ENCODE measurements at places on chromosomes 4 and X.
A peak's percentile ranks its signal among the peaks of the same experiment; 100 is the strongest.

DNA sequence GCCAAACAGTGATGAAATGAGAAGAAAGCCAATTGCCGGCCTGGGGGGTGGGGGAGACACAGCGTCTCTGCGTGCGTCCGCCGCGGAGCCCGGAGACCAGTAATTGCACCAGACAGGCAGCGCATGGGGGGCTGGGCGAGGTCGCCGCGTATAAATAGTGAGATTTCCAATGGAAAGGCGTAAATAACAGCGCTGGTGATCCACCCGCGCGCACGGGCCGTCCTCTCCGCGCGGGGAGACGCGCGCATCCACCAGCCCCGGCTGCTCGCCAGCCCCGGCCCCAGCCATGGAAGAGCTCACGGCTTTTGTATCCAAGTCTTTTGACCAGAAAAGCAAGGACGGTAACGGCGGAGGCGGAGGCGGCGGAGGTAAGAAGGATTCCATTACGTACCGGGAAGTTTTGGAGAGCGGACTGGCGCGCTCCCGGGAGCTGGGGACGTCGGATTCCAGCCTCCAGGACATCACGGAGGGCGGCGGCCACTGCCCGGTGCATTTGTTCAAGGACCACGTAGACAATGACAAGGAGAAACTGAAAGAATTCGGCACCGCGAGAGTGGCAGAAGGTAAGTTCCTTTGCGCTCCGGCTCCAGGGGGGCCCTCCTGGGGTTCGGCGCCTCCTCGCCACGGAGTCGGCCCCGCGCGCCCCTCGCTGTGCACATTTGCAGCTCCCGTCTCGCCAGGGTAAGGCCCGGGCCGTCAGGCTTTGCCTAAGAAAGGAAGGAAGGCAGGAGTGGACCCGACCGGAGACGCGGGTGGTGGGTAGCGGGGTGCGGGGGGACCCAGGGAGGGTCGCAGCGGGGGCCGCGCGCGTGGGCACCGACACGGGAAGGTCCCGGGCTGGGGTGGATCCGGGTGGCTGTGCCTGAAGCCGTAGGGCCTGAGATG lies at the start of gene SHOX:
SHOX (plus strand) TSS at position 180 of the 885 bp plus-strand sequence; CDS start at position 287, 107 bp downstream.
- no peak for DNase-seq

GRCh38 chr4:149409555-149409962 lies 406.1 kb downstream of the IQCM start:
- DNase-seq, result no peak

DNA sequence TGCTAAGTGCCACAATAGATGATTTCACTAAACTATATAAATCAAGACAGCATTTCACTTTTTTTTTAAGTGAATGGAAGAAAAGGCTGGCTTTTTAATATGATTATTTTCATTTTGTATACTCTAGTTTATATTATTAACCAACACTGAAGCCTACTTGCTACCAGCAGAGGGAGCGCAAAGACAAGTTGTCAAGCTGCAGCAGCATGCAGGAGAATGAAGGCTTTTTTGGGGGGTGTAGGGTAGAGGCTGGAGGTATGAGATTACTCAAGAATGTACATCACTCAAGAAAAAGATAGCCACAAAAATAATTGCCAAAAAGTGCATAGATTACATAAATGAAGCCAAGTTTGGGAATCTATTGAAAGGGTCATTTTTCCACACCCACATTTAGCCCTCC lies 519.5 kb downstream of the FGF13 start:
- DNase-seq, result no peak

DNA sequence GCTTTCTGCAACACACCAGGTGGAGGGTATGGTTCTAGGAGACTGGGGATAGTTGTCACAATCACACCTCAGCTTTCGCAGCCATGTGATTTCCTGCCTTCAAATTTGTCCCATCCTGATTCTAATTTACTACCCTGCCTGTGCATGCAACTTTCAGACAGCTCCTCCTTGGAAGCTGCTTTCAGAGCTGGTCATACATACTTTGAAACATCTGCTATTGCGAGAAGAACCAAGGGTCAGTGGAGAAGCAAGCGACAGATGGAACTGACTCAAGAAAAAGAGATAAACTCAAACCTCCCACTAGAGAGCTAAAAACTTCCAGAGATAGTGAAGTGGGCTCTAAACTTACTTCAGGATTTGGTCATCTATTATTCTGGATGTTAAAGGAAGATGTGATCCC lies 381.7 kb upstream of the FGF13 start:
- no peak for DNase-seq

DNA sequence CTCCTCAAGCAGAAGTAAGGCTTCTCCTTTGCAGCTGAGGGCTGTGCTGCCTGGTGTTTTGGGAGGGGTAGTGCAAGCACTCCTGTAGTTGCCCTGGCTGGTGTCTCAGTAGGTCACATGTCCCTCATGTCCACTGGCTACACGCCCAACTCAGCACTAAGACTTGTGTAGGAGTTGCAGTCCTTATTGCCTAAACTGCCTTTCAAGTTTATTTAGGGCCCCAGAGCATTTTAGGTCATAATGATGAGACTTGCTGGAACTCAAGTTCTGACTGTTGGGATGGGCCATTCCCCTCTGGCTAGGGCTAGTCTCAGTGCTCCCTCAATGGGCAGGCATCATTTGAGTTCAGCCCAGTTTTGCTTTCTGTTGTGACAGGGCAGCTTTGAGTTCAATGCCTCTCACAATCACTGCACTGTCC lies 44.1 kb downstream of the PPM1K start:
- peak; percentile 64 for DNase-seq

DNA sequence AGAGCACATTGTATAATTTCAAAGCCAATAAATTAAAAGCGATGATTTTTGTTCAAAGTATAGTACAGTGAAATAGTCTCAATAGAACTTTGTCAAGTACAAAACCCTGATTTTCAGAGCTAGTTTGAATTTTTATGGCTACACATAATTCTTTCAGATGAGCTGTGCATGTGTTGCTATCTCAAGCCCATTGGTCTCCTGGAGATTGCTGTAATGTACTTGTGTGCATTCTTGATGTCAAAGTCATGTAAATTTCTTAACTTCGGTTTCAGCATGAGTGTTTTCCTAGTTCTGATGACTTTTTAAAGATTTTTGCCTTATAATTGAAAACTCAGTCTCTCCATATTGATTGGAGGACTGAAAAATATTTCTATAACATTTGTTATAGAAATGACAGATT lies 200.8 kb downstream of the CEP135 start:
- DNase-seq, result no peak

GRCh38 chr4:114758066-114758465 lies 159.5 kb downstream of the UGT8 start:
- DNase-seq, result no peak
